Renal cortical epithelial cell (primary cell): ENCODE measurements at places on chromosomes 12 and 14.
A peak's percentile ranks its signal among the peaks of the same experiment; 100 is the strongest.

DNA sequence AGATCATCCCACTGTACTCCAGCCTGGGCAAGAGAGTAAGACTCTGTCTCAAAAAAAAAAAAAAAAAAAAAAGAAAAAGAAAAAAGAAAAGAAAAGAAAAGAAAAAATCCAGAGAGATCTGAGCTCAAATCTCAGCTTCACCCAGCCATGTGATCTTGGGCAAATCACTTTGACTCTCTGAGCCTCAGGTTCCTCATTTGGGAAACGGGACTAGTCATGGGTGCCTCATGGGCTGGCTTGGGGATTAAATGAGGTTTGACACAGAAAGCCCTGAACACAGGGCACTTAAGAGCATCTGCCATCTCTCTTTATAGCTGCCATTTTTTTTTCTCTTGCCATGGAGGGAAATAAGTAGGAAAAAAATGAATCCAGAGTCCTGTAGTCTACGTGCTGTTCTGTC is 86.2 kb upstream of the MYL2 start:
- no peak for DNase-seq

DNA sequence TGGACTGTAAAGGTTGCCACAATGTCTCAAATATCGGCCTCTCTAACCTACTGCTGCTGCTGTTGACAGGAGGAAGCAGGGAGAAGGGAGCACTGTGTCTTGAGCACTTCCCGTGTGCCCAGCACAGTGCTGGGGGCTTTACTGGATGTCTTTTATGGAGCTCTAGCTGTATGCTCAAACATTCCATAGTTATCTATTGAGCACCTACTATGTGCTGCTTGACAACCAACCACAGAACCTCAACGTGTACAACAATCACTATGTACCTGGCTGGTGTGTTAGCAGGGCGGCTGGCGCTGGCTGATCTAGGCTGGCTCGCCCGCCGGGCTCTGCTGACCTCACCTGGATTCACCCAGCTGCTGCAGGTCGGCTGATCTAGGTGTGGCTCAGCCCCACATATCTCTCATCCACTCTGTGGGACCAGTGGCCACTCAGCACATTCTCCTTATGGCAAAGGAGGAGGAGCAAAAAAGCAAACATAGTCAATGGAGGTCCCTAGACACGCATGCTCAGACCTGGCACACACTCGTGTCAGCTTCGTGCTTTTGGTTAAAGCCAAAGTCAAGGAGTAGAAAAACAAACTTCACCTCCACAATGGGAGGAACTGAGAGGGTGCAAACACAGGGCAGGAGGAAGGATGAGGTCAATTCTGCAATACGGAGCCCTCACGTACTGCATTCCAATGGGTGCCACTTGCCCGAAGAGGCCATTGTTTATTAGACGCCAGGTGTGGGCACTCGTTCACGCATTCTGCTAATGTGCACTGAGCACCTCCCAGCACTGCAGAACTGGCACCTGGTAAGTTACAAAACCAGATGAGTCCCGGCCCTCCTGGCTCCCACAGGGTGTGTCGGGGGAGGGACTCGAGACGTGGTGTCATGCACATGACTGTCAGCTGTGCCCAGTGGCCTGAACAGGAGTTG is 147.2 kb downstream of the SCARB1 start:
- DNase-seq = no peak

- DNase-seq = peak; percentile 83
These were observed at the start of gene KDM5A for GRCh38 chr12:389142-390096. KDM5A (minus strand) TSS chr12:389320; CDS start chr12:389091, 229 bp downstream.

DNA sequence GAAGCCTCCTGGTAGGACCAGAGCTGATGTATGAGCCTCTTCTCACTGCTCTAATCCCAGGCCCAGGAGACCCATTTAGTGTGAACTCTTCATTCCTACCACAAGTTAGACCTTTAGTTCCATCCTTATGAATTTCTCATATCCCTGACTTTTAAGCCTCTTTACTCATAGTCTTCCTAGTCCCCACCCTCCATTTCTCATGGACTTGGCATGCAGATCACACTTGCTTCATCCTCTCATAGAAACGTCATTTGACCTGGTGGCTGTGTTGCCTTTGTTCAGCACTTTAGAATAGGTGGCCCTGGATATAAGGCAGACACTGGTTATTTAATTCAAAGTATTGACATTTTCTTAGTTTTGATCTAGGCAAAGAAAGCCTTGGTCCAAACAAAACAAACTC is 99.5 kb downstream of the SLC16A7 start:
- peak; percentile 18 for DNase-seq

DNA sequence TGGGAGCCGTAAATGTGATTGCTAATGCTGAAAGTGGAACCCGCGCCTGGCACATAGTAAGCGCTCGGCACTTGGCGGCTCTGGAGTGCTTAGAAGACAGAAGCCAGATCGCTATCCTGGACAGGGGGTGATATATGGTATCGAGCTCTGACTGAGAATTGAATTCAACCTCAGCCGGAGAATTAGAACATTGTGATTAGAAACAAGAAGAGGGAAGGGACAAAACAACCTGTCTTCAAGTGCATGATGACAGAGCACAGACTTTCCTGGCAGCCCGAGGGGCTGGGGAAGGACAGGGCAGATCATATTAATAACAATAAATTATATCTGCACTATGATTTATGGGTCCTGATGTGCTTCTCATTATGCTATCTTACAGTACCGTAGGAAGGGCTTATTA is 66.9 kb upstream of the TBX3 start:
- no peak for DNase-seq

- no peak for DNase-seq
These were observed 4.1 kb downstream of the PELI2 start for GRCh38 chr14:56122301-56122700.

GRCh38 chr12:50186681-50187080 is 19.5 kb upstream of the CERS5 start:
- DNase-seq = no peak

DNA sequence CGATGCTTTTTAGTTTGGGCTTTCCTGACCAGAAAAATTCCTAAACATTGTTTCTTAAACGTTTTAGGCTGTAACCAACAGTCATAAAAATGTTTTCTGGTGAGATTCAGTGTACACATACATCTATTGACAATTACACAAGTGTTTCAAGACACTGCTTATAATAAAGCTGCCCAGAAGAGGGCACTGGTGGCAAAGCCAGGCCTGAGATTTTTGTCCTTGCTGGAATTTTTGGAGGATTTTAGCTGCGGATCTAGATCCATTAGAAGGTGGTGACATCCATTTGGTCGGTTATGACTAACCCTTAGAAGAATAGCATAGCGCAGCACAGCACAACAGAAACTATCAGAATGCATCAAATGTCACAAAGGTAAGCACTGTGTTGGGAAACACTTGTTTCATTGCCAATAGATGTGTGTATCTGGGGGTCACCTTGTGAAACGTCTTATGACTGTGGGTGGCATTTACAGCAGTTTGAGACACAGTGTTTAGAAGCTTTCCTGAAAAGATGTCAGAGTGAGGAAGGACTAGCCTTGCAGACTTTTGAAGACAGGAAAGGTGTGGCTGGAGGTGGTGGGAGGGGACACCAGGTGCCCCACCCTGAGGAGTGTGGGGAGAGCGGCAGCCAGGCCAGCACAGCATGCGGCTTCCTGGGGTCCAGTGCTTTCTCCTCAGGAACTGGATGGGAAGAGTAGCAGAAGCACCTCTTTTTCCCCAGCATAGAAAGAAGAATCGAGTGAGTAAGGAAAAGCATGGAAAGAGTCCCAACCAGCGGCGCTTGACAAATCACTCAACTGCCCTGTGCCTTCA is 54.7 kb upstream of the FKBP4 start:
- peak; percentile 15 for DNase-seq

DNA sequence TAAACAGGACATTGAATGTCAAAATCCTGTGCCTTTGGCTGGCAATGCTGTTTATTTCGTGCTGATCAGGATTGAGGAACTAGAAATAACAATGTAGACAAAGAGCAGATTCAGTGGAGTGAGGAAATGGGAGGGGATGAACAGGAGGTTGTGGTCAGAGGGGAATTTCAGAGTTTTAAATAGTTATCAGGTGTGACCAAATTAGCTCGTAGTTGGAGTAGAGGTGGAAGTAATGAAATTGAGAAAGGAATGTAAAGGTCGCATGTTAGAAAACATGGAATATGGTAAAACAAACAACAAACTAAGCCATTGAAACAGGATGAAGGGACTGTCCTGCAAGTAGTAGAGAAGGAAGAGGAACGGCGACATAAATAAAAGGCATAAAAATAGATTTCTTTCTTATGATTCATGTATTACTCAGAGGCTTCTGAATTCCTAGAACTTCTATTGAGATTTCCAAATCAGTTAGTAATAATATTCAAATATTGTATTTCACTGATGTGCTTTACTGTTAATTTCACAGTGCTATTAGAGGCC is 9.5 kb upstream of the SAV1 start:
- peak; percentile 84 for DNase-seq

DNA sequence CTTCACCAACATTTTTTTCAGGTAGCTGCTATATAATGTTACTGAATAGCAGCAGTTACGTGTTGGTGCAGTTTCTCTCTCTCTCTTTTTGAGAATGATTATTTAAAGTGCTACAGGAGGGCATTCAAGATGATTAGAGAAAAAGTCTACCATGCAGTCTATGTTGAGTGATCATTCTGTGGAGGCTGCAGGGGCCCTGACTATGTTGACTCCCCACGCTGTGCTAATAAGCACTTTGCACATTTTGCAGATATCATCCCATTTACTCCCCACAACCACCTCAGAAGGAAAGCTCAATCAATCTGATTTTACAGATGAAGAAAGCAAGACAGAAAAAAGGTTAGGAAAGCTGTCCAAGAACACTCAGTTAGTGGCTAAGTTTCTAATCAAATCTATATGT is 87.8 kb downstream of the RTN1 start:
- no peak for DNase-seq

- DNase-seq = no peak
These were observed 66.8 kb downstream of the VWF start for GRCh38 chr12:6057700-6058099.

DNA sequence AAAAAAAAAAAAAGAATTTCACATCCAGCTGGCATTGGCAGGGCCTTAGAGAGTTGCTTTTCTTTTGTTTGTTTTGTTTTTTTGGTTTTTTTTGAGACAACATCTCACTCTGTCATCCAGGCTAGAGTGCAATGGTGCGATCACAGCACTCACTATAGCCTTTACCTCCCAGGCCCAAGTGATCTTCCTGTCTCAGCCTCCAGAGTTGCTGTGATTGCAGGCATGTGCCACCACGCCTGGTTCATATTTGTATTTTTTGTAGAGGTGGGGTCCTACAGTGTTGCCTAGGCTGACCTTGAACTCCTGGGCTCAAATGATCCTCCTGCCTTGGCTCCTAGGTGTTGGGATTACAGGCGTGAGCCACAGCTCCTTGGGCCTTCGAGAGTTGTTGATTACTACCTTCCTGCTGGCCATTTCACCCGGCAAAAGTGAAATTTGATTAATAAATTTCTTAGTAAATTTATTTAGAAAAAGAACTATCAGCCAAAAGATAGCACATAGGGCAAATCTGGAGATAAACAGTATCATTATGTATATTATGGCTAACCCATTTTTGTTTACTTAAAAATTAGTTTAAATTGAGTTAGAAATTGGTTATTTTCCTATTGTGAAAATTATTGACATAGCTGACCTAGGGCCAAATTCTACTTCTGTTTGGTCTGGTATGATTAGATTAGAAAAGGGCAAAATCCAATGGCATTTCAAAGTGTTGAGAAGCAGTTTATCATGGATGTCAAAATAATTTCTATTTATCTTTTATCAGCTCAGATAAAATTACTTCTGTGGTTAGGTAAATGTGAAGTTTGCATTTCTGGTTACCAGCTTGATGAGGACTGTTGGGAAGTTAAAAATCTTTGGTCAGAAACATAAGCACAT is 12.6 kb downstream of the ACTR6 start:
- no peak for DNase-seq

DNA sequence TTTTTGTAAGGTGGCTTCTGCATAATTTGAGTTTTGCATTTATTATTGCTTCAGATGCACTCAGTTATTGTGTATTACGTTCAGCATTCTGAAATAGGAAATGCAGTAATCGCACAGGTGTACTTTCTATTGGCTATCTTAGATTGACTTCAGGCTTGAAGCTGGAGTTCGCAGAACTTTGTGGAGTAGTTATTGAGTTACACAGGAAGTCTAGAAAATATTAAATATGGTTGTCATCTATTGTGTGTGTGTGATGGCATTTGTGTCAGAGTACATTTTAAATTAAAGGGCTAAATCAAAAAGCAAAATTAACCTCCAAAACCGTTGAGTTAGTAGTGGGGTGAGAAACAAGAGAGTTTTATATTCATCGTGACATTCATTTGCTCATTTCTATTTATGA is 2.7 kb downstream of the ARID2 start:
- peak; percentile 48 for DNase-seq

- no peak for DNase-seq
These were observed 27.4 kb upstream of the PTHLH start for GRCh38 chr12:27999970-28000369.

DNA sequence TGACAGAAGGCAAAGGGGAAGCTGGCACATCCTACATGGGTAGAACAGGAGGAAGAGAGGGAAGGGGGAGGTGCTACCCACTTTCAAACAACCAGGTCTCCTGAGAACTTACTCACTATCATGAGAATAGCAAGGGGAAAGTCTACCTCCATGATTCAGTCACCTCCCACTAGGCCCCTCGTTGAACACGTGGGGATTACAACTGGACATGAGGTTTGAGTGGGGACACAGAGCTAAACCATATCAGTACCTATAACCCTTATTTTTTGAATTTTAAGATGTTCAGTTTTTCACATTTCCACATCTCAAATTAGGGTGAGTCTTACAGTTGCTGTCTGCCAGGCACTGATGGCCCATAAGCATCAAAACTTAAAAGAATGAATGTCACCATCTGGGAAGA is 80.2 kb upstream of the ST8SIA1 start:
- DNase-seq = no peak

GRCh38 chr12:43848786-43849185 is 12.9 kb downstream of the TMEM117 start:
- no peak for DNase-seq

DNA sequence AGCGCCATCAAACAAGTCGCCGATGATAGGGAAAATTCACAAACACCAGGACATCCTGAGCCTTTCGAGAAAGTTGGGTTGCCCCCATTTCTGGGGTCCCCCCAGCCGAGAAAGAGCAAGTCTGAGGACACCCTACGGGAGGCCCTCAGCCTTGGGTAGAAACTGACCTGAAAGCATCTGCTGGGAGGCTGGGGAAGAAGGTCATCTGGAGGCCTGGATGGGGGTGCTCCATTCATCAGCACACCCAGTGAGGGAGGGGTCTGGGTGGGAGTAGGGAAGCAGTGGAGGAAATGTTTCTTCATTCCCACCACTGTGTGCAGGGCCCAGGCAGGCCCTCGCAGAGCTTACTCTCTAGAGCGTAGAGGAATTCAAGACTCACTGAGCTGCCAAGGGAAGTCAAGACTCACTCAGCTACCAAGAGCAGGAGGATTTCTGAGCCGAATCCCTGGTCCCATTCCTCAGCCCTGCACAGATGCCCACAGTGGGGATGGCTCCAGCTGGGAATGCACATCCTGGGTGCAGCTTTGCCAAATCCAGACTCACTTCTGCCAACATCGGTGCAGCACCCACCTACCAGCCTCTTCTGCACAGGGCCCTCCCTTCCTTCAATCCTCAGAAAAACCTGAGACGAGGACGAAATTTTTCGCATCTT is 38.1 kb downstream of the DIO3 start:
- DNase-seq = no peak
